ENCODE measurements at places on chromosomes 11 and 22. TPM values are rescaled to one million over a fixed set of nuclear protein-coding genes. Genes with fewer than 3 reads are reported as not detected.

GRCh38 chr11:44746894-44747293, 20.1 kb downstream of the TSPAN18 start:
- no peak for DNase-seq

- DNase-seq = no peak
Measured at GRCh38 chr11:16160146-16160545, 196.2 kb downstream of the SOX6 start.

The CCDC89 gene
- total RNA-seq = 0.70 TPM

GRCh38 chr11:20103281-20103680, 57.0 kb downstream of the DBX1 start:
- DNase-seq = no peak

Measured in CD4-positive, alpha-beta memory T cell (primary cell).